ENCODE measurements at places on chromosomes 11 and 22.

GRCh38 chr11:12108875-12109453, 1.4 kb upstream of the MICAL2 start:
- DNase-seq = no peak

DNA sequence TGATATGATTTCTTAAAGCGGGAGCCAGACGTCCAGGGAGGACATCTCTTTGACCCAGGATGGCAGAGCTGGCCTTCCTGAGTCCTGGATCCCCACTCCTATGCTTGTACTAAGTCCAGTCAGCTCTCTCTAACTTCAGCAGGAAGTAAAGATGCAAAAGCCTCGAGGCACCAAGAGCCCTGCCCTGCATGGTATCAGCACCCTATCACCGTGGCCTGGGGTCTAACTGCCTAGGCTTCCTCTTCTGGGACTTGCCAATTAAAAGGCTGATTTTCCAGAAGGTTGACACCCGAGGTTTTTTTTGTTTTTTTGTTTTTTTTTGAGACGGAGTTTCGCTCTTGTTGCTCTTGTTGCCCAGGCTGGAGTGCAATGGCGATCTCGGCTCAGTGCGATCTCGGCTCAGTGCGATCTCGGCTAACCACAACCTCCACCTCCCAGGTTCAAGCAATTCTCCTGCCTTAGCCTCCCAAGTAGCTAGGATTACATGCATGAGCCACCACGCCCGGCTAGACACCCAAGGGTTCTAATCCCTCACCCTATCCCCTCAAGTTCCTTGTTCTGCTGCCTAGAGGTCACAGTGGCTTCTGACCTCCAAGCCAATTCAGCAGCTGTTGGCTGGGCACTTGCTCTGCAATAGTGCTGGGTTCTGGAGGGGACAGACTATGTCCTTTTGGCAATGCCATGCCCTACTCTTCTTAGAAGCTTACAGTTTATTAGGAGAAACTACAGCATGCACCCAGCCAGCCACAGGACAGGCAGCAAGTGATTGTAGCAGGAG, 50.6 kb upstream of the FTH1 start:
- no peak for DNase-seq

DNA sequence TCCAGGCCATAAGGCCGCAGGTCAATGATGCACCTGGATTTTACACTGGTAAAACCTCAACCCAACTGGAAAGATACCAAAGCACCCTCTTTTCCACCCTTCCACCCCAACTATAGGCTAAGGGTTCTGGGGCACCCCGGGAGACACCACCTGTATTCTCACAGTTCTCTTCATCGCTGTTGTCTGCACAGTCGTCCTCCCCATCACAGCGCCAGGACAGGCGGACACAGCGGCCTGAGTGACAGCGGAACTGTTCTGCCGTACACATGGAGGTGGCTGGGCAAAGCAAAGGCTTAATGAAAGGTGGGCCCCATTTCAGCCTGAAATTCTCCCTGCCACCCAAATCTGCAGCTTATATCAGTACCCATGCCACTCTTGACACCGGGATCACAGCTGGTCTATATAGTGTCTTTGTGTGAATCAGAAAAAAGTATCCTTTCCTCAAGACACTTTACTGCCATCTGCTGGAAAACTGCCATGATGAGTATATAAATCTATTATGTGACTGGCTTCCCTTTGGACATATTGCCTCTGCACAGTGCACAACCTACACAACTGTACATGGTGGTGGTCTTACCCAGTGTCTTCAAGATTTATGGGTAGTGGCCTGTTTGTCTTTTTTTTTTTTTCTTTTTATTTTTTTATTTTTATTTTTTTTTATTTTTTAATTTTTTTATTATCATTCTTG, 21.5 kb downstream of the LRP4 start:
- DNase-seq = no peak

- no peak for DNase-seq
Measured at GRCh38 chr11:86234831-86235461, 9.6 kb upstream of the EED start.

- no peak for DNase-seq
Measured at GRCh38 chr22:42484506-42484905, 35.1 kb downstream of the RRP7A start.

DNA sequence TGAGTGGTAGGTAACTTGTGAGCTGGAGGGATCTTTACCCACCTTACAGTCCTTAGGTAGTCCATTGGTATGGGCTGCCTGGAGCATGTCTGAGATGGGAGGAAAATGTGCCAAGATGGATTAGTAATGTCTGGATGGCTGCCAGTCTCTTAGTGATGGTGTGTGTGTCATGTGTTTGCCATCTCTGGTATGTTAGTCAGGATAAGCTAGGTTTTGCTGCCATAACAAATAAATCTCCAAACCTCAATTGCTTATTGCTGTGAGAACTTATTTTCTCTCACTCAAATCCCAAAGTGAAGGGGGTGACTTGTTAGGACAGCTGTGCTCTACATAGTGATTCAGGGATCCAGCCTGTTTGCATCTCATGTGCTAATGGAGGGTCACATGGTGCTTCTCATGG, 40.9 kb upstream of the MYEOV start:
- DNase-seq = no peak

DNA sequence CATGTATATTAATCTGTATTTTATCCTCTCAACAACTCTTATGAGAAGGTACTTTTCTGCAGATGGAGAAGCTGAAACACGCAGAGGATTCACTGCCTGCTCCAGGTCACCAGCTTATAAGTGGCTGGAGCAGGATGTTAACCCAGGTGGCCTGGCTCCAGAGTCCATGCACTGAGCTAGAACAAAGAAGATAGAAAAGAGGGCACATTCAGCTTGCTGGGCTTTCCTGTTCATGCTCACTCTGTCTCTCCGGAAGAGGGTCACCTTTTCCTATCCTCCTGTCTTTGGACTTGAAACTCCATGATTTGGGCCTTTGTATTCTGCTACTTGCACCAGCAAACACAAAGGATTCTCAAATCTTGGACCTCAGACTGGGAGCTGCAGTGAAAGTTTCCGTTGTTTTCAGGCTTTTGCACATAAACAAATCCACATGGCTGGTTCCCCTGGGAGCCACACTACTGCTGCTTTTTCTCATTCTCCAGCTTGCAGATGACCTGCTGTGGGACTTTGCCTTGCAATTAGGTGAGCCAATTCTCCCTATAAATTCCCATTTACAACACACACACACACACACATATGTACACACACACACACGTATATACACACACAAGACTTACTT, 117.3 kb upstream of the GRK3 start:
- DNase-seq = no peak

GRCh38 chr11:37500425-37500824, 902.4 kb upstream of the RAG2 start:
- no peak for DNase-seq

GRCh38 chr22:49670456-49671330, 157.0 kb downstream of the BRD1 start:
- no peak for DNase-seq

- DNase-seq = no peak
Measured at GRCh38 chr11:59223611-59224010, 10.9 kb upstream of the MPEG1 start.

GRCh38 chr11:100876815-100877520, 189.9 kb downstream of the ARHGAP42 start:
- DNase-seq = no peak
